ENCODE measurements at places on chromosomes 2 and 18.

DNA sequence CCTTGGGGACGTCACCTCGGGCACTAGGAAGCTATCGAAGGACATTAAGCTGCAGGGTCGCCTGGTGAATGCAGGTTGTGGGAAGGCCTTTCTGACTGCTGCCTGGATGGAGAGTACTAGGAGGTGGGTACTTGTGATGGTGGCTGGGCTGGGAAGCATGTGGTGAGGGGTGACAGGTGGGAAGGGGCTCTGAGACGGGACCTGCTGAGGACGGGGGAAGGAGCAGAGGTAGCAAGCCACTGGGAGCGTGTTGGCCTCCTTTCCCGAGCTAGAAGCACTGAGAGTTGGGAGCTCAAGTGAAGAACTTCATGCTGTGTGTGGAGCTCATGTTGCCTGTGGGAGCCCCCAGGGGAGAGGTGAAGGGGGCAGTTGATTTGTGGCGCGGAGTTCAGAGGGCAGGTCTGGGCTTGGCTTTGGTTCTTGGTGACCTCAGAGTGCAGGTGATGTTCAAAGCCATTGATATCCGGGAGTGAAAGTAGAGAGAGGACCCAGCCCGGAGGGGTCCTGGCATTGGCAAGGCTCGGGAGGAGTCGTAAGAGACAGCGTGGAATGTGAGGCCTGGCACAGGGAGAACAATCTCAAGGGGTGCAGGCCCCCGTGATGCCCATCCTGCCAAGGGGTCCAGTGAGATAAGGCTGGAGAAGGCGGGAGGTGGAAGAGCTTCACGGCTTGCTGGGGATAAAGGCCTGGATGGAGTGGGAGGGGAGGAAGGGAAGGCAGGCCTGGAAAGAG, 13.2 kb downstream of the MROH2A start:
- DNase-seq, result no peak

GRCh38 chr2:12236136-12236844, 480.4 kb upstream of the TRIB2 start:
- no peak for DNase-seq

DNA sequence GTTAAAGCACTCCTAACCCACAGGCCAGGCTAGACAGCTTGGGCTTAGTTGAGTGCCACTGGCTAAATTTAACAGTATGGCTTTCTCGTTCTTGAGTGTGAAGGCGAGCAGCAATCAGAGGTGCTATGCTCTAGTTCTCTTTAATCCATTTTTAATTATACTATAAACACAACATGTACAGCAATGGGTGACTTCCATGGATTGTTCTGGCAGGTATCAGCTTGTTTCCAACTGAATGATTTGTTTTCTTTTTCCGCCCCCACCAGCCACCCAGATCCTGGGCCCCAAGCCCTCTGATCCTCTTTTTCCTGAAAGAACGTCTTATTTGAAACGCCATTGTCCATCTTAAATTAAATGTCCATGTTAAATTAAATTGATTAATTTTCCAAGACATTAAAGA, 244.8 kb downstream of the IKZF2 start:
- no peak for DNase-seq

- DNase-seq, result no peak
Observed at GRCh38 chr18:75656035-75656434, 228.5 kb upstream of the SMIM21 start.

DNA sequence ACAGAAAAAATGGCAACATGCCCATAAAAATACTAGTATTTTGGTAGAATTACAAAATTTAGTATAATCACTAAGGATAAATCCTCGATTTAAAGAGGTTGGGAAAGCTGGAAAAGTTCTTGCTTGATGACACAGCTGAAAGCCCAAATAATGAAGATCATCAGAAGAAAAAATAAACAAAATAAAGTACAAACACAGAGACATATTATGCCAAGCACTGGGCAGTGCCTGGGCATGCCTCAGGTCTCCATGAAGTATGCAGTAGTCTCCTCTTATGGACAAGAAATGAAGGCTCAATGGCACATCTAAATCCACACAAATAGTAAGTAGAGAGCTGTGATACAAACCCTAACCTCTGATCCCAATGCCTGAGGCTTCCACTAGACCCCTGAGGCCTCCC, 57.7 kb downstream of the RNU4ATAC start:
- DNase-seq, result no peak

- no peak for DNase-seq
Observed at GRCh38 chr18:72667932-72668331, 123.8 kb upstream of the CBLN2 start.

- DNase-seq, result no peak
Observed at GRCh38 chr2:163934131-163934530, 198.3 kb upstream of the FIGN start.

DNA sequence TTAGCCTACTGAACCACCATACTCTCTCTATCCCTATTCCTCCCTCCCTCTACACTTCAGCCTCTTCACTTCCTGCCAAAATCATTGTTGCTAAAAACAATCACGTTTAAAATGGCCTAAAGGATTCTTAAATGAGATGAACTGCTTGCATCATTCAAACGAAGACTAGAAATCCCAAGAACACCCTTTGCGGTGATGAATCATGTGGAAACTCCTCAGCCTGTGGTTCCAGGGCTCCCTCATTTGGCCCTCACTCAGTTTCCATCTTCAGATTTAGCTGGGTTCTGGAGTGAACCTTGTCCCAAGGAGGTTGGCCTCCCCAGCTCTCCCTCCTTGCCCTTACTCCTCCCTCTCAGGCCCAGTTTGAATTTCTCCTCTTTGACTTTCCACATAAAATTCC, 125.6 kb upstream of the CDC42EP3 start:
- DNase-seq, result no peak

GRCh38 chr2:55010915-55011314, 39.3 kb downstream of the RTN4 start:
- no peak for DNase-seq

DNA sequence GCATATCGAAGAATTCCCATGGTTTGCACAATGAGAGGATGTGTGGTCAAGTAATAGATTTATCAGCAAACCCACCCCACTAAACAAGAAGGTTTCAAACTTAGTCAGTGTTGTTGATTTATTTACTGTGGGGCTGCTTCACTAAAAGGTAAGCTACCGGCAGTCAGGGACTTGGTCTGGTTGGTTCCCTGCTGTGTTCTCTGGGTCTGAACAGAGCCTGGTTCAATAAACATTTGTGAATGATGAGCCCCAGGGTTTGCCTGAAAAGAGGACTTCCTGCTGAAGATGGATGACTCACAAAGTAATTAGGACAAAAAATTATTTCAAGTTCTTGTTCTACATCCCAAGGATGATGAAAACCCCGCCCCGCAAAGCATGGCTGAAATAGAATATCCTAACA, 108.3 kb downstream of the SPP2 start:
- no peak for DNase-seq

- no peak for DNase-seq
Observed at GRCh38 chr2:230749111-230749510, 36.5 kb downstream of the CAB39 start.

- no peak for DNase-seq
Observed at GRCh38 chr2:88321449-88322248, 130.8 kb downstream of the FOXI3 start.

DNA sequence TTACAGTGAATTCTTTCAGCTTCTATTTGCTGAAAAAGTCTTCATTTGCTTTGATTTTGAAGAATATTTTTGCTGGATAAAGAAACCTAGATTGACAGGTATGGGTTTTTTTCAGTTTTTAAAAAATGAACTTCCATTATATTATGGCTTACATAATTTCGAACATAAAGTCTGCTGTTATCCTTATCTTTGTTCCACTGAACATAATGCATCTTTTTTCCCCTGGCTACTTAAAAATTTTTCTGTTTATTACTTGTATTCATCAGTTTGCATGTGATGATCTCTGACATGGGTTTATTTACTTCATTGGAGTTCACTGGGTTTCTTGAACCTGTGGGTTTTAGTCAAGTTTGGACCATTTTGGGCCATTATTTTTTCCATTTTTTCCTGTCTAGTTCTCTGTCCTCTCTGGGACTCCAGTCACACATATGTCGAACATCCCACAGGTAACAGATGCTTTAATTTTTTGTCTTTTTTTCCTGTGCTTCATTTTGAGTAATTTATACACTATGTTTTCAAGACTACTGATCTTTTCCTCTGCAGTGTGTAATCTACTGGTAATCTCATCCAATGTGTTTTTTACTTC, 33.1 kb downstream of the SEC11C start:
- DNase-seq, result no peak

GRCh38 chr2:173631127-173631460, 276.4 kb downstream of the CDCA7 start:
- peak; percentile 31 for DNase-seq

DNA sequence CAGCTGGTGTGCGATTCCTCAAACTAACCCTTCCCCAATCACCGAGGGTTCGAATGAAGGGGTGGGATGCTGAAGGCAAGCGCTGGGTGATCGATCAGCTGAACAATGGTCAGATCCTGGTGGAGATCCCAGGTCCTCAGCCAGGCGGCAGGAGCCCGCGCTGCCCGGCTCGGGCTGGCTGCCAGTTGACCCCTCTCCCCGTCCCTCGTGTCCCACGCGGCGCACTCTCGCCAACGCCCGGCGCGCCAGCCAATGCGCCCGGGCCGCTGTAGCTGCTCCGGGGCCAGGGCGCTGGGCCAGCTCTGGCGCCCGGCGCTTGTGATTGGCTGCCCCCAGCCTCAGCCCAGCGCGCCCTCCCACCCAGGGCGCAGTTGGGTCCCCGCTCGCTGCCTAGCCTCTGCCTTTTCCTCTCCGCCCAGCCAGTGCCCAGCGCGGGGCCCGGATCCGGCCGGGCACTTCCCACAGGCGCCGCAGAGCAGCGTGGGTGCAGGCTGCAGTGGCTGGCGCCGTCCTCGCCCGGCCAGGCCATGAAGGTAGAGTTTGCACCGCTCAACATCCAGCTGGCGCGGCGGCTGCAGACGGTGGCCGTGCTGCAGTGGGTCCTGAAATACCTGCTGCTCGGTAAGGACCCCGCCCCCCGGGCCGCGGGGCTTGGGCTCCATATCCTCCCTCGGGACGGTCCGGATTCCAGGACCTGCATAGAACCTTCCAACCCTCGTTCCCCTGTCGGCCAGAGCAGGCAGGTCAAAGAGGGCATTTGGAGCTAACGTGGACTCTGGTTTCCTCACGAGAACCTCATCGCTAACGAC, at the start of gene MOGAT1:
TSS of gene MOGAT1 (plus strand) at position 400 of the 809 bp plus-strand sequence. CDS start at position 528, 128 bp downstream.
- no peak for DNase-seq

DNA sequence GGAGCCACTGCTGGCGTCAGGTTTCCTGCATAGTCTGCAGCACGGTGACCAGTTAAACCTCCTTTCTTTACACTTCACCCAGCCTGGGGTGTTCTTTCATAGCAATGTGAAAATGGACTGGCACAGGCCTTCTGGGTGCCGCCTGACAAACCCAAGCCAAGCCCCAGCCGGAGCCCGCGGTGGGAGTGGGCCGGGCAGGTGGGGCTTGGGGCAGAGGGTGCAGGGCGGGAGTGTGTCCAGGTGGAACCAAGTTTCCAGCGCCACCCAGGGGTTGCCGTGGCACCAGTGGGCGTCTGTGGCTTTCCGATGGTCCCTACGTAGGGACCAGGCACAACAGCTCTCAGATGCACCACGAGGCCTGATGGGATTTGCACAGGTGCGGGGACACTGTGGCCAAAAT, 75.8 kb downstream of the RTP5 start:
- DNase-seq, result no peak
